Activated T-helper 1 cell treated with anti-CD3 and anti-CD28 coated beads, Interleukin-12 subunit alpha, Interleukin-12 subunit beta, Interleukin-2, Interleukin-4 antibody, amounts not matched to agents 30 ng/mL and 10 ng/mL and 1 ng/mL, durations not matched to agents 14 hours and 24 hours and 36 hours (primary cell): ENCODE measurements at places on chromosomes 7 and 10. TPM values are rescaled to one million over a fixed set of nuclear protein-coding genes. Genes with fewer than 3 reads are reported as not detected.

The SPDYE1 gene
- not detected in 2 replicates for total RNA-seq

The RBM20 gene
- total RNA-seq: not detected in 2 replicates

The GNB2 gene
- total RNA-seq: 218 and 221 TPM in 2 replicates

The TSPAN12 gene
- total RNA-seq: not detected in 2 replicates

The EPHA1 gene
- total RNA-seq: not detected in 2 replicates

The IL6 gene
- total RNA-seq: 0.32 and 0.54 TPM in 2 replicates

The YKT6 gene
- 91.8 and 92.1 TPM in 2 replicates for total RNA-seq

The STAG3 gene
- 25.0 and 30.6 TPM in 2 replicates for total RNA-seq

The ANKRD30A gene
- total RNA-seq: not detected in 2 replicates

The ZNF727 gene
- 0.12 TPM in 1 of 2 replicates, not detected in the other for total RNA-seq

The ZNF488 gene
- total RNA-seq: not detected in 2 replicates

The CTBP2 gene
- total RNA-seq: 0.13 and 0.39 TPM in 2 replicates

The KEL gene
- 0.49 TPM in 1 of 2 replicates, not detected in the other for total RNA-seq

The CNPY1 gene
- total RNA-seq: not detected in 2 replicates

The C10orf62 gene
- not detected in 2 replicates for total RNA-seq

The IDI2 gene
- total RNA-seq: not detected in 2 replicates

The SUGCT gene
- 0.93 TPM in 1 of 2 replicates, not detected in the other for total RNA-seq

The TBX20 gene
- total RNA-seq: 0.15 and 0.23 TPM in 2 replicates

The OLAH gene
- total RNA-seq: 0.44 and 0.88 TPM in 2 replicates

The FFAR4 gene
- not detected in 2 replicates for total RNA-seq

The BCCIP gene
- total RNA-seq: 127 and 128 TPM in 2 replicates

The BRI3 gene
- 67.1 and 68.3 TPM in 2 replicates for total RNA-seq

The C7orf33 gene
- total RNA-seq: not detected in 2 replicates

The PVRIG gene
- 30.5 and 31.2 TPM in 2 replicates for total RNA-seq
